ENCODE measurements at places on chromosomes 4 and X.

GRCh38 chrX:115023139-115023538, 5.7 kb upstream of the IL13RA2 start:
- peak; percentile 7 for DNase-seq

DNA sequence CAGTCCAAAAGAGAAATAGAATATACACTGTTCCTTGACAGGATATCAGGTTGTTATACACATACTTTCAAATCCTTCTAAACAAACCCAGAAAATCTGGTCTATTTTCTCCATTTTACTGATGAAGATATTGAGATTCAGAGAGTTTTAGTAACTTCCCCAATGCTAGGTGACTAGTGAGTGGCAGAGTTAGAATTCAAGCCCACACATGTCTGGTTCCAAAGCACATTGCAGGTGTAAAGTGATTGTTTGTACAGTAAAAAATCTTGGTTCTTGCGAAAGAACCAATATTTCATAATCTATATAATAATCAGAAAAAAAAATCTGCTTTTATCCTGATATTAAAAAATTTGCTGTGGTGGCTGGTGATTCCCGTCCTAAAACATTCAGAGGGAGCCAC, 39.5 kb upstream of the EMCN start:
- DNase-seq = no peak

GRCh38 chrX:69618803-69619202, 2.9 kb downstream of the EDA start:
- DNase-seq = no peak

DNA sequence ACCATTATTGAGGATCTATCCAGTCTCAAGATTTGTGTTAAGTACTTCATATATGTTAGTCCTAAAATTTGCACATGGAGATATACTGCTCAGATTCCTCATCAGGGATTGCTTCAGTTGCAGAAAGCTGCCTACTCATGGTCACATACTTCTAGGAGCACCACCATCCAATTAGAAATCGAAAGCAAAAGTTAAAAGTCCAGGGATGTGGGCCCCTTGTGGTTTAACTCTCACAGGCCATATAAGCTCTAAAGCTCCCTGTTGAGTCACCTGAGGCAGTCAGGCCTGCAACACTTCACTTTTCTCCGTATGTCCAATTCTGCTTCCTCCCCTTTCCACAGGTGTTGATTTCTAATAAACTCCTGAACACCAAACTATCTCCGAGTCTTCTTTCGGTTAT, 84.2 kb downstream of the CNOT6L start:
- DNase-seq = peak; percentile 81

DNA sequence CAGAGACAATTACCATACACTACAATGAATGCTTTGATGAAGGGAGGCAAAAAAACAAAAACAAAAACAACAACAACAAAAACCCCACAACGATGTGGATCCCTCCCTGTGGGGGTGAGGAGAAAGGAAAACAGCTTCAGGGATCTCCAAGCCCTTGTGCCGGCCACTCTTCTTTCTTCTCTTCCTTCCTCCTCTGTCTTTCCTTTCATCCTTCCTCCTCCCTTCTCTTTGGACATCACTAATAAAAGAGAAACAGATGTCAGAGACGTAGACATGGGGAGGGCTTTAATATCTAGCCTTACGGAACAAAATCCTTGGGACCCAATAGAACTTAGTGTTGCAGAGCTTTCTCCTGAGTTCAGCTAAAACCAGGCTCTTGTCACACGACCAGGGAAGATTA, 18.8 kb upstream of the STX18 start:
- no peak for DNase-seq

GRCh38 chrX:19800821-19801374, 86.5 kb downstream of the SH3KBP1 start:
- no peak for DNase-seq

- DNase-seq = no peak
These were observed 139.2 kb downstream of the NSUN7 start for GRCh38 chr4:40888933-40889332.

GRCh38 chrX:153921511-153922446, 4.3 kb downstream of the ARHGAP4 start:
- DNase-seq = no peak

GRCh38 chrX:34881671-34882070, 60.9 kb upstream of the FAM47B start:
- DNase-seq = no peak

DNA sequence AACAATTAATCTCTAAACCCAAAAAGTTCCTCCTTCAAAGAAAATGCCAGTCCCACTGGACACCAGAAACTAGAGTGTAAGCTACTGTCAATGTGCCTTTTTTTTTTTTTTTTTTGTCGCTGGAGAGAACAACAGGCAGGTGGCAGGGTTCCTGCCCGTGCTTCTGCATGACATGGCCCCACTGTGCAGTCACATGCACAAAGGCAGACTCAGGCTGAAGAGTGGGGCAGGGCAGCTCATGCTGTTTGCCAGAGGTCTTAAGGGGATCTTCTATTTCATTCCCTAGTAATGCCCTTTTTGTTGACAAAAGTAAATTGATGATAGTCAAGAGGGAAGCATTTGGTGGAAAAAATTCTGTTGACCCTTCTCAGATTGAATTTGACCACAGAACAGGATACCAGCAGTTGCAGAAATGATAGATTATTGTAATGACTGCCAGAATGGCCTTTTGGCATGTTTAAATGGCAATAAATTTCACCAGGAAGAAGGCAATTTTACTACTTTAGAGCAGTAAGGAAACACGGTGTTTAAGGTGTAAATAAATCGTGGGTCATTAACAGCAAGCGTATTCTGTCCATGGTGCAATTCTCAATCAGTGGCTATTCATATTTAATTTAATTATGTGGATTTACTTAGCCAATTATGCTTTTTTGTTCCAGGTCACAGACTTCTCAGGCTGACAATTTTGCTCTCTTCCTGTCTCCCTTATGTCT, 80.9 kb downstream of the NKX6-1 start:
- no peak for DNase-seq

GRCh38 chr4:106906728-106907127, 129.4 kb downstream of the DKK2 start:
- DNase-seq = no peak

GRCh38 chrX:115650449-115650848, 89.5 kb downstream of the PLS3 start:
- DNase-seq = no peak

DNA sequence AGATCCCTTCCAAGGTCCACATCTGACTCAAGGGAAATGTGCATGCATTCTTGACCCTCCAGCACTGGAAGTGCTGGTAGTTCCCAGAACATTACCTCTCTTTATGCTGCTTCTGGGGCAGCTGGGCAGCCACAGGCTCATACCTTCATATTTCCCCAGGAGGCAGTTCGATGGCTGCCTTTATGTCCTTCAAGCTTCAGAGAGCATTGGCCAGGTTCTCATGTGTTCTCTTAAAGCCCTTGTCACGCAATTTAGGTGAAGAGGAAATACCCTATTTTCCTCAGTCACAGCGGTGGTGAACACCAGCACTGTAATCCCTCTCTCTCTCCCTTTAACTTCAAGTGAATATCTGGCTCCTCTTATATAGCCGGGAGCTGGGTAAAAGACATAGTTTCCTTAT, 134.3 kb downstream of the MID1IP1 start:
- DNase-seq = no peak

GRCh38 chr4:101977076-101977475, 186.5 kb downstream of the BANK1 start:
- no peak for DNase-seq

- DNase-seq = no peak
These were observed 45.6 kb downstream of the SPATA4 start for GRCh38 chr4:176149680-176150355.

DNA sequence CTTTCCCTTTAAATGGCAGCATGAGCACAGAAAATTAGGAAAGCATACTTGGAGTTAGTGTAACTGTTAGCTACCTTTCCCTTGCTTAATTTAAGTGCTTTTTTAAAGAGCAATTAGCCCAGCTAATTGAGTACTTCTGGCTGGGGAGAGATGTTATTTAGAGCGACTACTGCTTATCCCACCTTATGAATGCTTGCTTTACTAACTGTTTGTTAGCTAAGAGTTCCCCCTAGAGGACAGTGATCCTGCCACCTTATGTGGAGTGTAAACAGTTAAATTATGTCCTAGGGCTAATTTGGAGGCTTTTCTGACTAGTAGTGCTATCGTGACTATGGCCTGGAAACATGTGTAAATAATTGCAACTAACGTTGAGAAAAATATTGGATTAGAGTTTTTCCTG, 909.4 kb downstream of the FSTL5 start:
- DNase-seq = no peak

- DNase-seq = no peak
These were observed 562.4 kb downstream of the MAGEB5 start for GRCh38 chrX:26778320-26778888.

DNA sequence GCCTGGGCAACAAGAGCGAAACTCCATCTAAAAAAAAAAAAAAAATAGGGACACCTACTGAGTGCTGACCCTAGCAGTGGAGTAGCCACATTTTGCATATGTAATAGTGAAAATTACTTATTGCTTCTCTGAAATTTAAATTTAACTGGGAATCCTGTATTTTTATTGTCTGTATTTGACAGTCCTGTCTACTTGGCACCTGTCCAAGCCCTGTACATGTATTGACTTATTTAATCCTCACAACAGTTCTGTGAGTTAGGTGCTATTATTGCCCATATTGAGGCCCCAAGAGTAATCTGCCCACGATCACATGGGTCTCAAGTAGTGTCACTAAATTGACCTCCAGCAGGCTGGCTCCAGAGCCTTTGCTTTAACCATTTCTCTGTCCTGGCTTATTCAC, 81.6 kb downstream of the WDR19 start:
- no peak for DNase-seq

- no peak for DNase-seq
These were observed 5.0 kb downstream of the P2RY10 start for GRCh38 chrX:78950009-78950835.

DNA sequence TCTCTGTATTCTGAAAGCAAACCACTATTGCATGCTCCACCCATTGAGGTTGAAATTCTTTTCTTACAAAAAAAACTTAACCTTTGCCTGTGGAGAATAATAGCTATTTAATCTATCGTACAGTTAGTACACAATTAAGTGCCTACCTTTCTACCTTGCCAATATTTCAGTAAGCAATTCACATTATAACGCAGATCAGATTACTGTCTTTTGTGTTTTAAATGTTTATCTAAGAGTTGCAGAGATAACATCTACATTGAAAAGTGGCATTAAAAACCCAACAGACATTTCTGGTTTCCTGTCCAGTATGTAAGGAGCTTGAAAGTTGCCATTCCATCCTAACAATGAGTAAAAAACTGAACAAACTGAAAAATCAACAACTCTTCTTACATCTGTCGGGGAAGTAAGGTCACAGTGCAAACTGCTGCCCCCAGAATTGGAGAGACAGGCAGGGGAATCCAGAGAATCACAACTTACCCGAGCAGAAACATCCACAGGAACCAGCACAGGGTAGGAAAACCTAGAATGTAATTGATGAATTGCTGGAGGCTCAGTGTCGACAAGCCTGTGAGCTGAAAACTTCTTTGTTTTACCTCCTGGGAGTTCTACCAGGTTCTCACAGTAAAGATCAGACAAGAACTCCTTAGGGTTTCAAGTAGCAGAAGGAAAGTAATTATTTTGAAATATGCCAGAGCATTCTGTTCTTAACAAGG, 27.3 kb upstream of the ACSL4 start:
- DNase-seq = no peak

- no peak for DNase-seq
These were observed 212.5 kb downstream of the PRDM5 start for GRCh38 chr4:120709991-120710390.

DNA sequence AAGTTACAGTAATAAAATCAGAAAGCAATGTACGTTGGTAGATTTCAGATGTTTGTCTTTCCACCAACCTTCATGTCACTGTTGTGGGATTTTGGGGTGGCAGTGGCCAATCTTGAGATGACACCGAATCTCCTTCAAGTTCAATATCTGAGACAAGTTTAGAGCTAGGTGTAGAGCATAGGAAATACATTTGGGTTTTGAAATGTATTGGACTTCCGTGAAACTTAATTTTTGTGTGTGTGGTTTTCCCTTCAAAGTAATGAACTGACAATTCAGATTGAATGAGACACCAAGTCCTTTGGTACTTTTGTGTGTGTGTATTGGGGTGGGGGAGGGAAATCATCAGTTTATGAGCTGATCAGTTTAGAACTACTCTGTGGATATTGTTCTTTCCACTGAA, 1.8 kb downstream of the WDR44 start:
- DNase-seq = no peak

DNA sequence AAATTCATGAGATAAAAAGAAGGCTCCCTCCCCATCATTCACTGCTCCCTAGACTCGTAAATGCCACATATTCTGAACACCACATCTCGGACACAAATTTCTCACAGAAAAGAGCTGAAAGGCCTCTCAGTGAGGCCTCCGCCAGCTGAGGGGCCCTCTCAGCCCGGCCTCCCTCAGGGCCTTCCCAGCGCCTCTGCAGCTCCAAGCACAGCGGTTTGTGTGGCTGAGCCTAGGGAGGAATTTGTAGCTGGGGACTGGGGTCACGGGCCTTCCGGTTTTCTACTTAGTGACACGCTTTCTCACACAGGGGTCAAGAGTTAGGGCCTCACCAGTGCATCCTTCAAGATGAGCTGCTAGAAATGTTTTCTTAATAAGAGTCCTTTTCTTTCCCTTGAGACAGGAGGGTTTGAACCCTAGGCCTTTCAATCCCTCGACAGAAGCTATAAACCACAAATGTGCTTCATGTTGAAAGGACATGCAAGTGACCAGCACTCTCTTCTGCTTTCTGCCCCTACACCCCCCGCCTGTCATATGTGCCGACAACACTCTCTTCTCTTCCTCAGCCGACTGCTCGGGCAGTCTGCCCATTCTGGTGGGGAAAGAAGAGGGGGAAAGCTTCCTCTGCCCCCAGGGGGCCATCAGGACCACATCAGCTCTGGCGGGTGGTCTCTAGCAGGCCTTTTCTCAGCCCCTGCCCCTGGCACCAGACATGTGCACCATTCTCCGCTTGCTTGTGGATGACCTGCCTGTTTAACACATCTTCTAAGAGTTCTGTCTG, 104.9 kb downstream of the CHIC2 start:
- no peak for DNase-seq

GRCh38 chrX:15202454-15203177, 67.3 kb downstream of the ASB9 start:
- no peak for DNase-seq

GRCh38 chr4:26803211-26803861, 57.3 kb upstream of the STIM2 start:
- no peak for DNase-seq

- no peak for DNase-seq
These were observed 454 bp downstream of the LETM1 start for GRCh38 chr4:1855333-1856070.

GRCh38 chr4:54277691-54278090, 48.6 kb downstream of the PDGFRA start:
- DNase-seq = no peak

GRCh38 chr4:169283114-169283509, 12.4 kb upstream of the SH3RF1 start:
- DNase-seq = no peak

All from GDM1 (cell line).